Cerebellar nuclear complex (tissue), 1 donor: ENCODE measurements at places on chromosomes 16 and 17.

- DNase-seq: no peak
Measured at GRCh38 chr17:58920773-58921172, 165.1 kb downstream of the PPM1E start.

DNA sequence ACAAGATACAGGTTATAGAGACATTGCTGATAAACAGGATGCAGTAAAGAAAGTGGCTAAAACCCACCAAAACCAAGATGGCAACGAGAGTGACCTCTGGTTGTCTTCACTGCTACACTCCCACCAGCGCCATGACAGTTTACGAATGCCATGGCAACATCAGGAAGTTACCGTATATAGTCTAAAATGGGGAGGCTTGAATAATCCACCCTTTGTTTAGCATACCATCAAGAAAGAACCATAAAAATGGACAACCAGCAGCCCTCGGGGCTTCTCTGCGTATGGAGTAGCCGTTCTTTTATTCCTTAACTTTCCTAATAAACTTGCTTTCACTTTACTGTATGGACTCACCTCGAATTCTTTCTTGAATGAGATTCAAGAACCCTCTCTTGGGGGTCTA, 21.7 kb upstream of the CDH13 start:
- DNase-seq: no peak

DNA sequence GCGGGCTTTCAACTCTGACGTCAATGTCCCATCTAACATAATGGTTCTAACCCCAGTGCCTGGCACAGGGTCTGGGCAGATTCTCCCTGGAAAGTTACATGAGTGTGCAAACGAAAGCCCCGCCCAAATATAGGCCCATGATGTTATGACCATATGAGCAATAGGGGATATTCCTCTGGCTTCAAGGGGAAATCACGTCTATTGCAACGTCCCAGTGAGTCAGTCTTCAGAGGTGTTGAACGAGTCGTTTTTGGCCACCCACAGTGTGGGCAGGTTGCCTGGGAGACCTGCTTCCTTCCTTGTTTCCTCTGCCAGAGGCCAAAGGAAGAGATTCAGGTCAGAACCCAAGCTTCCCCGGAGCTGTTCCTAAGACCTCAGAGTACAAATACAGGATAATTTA, 30.3 kb downstream of the PIK3R5 start:
- no peak for DNase-seq

DNA sequence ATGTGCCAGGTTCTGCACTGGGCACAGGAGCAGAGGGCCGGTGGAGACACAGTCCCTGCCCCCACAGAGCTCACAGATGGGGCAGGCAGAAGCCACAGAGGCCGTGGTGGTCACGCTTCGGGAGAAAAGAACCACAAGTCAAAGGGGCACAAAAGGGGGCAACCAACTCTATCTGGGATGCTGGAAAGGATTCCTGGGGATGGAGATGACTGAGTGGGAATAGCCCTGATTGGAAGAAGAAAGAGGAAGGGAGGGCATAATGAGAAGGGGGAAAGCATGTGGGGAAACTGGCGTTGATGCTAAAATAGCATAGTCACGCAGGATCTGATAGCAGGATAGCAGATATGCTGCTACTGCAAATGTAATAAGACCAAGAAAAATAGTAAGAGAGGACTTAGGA, 69.7 kb downstream of the VAT1L start:
- DNase-seq: no peak

GRCh38 chr17:78970834-78971755, 8.6 kb downstream of the LGALS3BP start:
- DNase-seq: no peak

DNA sequence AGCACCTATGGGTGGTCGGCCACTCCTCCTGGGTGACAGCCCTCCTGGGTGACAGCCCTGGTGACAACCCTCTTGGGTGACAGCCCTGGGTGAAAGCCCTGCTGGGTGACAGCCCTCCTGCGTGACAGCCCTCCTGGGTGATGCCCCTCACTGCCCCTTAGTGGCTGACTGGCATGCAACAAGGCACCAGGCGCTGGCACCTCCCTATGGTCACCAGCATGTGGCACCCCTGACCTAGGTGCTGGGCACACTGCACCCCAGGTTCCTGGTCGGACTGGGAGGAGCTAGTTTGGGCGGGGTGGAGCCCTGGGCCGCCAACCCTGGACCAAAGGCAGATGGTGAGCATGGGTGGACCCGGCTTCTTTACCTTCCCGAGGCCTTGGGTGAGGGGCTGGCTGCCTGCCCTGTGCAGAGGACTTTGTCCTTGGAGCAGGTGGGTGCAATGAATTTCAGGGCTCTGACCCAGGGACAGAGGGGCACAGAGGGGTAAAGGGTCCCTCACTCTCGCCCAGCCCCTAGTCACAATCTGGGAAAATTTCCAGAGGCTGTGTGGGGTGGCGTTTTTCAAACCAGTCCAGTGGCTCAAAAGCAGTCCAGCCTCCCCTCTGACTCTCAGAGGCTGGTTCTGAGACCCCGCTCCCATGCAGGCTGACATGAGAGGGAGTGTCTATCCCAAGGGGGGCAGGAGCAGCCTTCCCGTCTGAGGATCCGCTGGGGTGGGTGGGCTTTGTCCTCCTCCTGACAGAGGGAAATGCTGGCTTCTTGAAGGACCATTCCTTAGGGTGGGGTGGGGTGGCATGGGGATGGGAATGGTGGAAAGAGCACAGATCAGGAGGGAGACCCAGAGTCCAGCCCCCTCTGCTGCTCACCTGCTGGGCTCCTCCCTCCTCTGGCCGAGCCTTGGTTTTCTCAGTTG, 25.9 kb upstream of the TNFRSF13B start:
- no peak for DNase-seq

DNA sequence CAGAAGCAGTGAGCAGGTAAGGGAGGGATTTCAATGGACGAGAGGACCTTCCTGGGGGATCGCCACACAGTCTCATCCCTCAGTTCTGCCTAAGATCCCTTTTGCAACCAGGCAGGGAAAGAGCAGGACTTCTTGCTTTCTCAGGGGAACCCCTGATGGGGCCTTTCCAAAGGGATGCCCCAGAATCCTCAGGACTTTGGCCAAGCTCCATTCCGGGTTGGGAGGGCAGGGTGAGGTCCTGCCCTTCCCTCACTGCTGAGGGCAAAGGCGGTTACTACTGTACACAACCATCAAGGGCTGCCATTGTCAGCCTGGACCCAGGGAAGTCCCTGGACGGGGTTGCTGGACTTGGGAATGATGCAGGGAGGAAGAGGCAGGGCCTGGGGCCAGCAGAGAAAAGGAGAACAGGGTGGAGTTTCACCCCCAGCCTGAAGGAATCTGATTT, 9.7 kb downstream of the PRR29 start:
- no peak for DNase-seq
